Omental fat pad (tissue), 4 donors: ENCODE measurements at places on chromosomes 5 and 9. TPM values are rescaled to one million over a fixed set of nuclear protein-coding genes. Genes with fewer than 3 reads are reported as not detected.

DNA sequence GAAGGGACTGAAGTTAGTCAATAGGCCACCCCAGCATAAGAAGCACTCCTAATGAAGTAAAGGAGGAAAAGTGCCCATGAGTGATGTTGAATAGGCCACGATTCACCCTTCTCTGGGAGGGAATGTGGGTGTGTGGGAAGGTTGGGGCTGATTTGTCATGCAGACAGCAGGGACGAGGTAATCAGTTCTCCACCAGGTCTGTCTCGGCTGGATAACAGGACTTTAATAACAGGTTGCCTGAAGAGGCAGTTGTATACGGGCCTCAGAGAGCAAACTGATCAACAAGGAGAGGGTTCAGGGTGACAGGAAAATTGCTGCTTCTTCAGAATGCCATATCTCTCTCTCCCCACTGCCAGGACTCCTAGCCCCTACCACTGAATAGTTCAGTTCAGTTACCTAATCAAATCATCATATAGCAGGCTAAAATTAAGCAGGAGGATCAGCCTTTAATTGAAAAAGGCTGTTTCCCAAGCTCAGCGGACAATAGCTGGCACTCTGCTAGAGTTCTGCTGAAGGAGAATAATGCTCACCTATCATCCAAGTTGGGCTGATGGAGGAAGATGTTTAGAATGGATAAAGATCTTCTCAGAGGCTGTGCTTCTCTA is 43.6 kb upstream of the SMIM32 start:
- no peak for DNase-seq

DNA sequence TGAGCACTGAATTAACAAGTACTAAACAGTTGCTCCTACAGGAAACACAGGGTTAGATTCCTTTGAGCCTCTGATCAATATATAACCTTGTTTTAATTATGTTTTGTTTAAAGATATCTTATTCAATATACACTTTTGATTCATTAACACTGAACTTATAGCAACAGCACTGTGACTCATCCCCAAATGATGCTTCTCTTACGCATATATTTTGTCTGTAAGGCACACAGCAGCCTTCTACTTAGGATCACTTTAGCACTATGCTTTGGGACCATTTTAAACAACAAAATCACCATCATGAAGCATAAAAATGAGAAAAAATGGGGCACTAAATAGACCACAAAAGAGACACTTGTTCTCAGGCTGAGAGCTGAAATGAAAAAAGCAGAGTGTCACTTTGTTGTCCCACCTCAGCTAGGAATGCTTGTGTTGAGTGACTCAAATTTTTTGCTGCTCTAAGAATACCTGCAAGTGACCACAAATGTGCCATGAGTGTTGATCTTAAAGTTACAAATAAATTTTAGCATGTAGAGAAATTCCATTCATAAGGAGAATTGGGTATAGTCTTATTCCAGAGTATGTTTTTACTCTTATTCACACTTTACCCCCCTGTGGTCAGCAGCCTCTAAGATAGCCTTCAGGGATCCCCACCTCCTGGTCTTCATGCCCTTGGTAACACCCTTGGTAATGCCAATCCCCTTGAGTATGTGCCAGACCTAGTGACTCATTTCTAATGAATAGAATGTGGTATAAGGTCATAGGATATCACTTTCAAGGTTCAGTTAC is 252.7 kb upstream of the IL12B start:
- DNase-seq: no peak

GRCh38 chr9:61674465-61674864 is 484.6 kb downstream of the SPATA31A7 start:
- no peak for DNase-seq

- DNase-seq: no peak
Observed at GRCh38 chr9:36207016-36207415, 16.3 kb downstream of the CLTA start.

The FOXD4L5 gene
- not detected for total RNA-seq

GRCh38 chr5:84286662-84287061 is 98.0 kb downstream of the EDIL3 start:
- DNase-seq: no peak

The ITK gene
- total RNA-seq: 17.2 TPM

The IRGM gene
- total RNA-seq: not detected

- DNase-seq: no peak
Observed at GRCh38 chr5:172692981-172693380, 51.9 kb downstream of the NEURL1B start.

The ACOT12 gene
- total RNA-seq: not detected
